ENCODE measurements at places on chromosomes 2 and 18.

- DNase-seq = no peak
These were observed 28.6 kb downstream of the RBMS1 start for GRCh38 chr2:160465002-160465401.

DNA sequence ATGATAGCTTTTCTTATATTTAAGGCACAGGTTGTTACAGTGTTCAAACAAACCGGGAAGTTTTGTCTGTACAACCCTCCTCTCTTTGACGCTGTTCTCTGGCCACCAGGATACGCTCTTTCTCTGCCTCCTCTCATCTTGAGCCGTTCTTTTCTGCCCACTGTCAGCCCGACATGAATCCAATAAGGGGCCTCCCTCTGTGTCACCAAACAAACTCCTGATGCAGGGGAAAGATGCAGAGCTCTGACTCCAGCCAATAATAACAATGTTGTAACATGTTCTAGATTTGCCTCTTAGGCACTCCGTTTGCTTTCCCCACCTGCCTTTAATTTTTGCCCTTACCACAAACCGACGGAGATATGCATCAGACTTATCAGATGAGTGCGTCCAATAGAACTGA lies 449.3 kb downstream of the SLC4A3 start:
- DNase-seq = peak; percentile 27

GRCh38 chr18:70418546-70419311 lies 129.9 kb downstream of the SOCS6 start:
- no peak for DNase-seq

GRCh38 chr2:3696545-3696944 lies 6.8 kb upstream of the DCDC2C start:
- DNase-seq = no peak

GRCh38 chr2:7648221-7648795 lies 731.1 kb downstream of the RNF144A start:
- DNase-seq = no peak

DNA sequence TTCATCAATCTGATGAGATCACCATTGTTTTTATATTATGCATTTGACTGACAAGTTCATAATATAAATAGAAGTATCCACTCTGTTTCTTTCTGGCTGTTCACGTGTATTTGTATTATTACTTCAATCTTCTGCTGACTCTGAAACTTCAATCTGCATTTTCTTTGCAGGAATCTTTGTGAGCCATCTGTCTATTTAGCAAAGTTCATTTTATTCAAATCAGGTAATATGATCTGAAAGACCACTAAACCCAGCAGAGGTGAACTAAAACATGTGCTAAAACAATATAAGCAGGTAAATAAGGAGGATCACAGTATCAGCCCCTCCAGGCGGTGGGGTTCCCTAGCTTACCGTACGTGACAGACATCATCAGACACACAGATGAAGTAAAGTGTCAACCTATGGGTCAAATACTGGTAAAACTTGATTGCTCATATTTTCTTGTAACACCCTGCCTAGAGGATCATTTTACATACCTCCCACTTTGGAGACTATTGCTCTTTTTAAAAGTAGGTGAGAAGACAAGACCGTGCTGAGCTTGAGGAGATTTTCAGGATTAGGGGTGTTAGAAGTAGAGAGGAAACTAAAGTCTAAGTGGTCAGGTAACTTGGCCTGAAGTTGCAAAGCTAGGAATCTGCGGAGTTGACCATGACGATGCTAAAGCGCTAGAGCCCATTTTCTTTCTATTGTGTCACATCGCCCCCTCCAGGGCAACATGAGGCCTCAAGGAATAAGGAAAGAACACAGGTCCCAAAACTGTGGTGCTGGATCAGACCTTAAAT lies 9.0 kb downstream of the DTNB start:
- peak; percentile 70 for DNase-seq

- no peak for DNase-seq
These were observed 8.0 kb upstream of the POLR2D start for GRCh38 chr2:127865926-127866325.

GRCh38 chr2:63842149-63843061 lies 709 bp downstream of the UGP2 start:
- peak; percentile 30 for DNase-seq

DNA sequence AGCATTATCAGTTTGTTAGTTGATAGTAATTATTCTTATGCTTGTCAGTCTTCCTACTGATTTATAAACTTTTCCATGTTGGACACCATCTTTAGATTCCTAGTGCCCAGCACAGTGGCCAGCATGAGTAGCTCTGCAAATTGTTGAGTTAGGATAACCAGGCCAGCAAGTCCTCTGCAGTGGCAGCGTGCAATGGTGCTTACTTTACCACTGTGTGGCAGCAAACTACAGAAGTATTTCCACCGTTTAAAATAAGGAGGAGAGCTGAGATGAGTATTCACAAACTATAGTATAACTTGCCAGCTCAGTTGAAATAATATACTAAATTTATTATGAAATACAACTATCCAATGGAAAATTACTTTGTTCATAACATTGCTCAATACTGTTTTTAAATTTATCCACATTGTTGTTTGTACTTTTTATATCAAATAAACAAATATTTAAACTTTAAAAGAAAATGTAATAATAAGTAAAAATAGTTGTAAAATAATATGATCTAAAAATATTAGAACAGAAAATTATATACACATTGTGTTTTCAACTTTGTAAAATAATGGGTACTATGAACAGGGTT lies 9.3 kb upstream of the THADA start:
- peak; percentile 59 for DNase-seq

GRCh38 chr18:6775702-6776101 lies 46.2 kb downstream of the ARHGAP28 start:
- DNase-seq = no peak
